ENCODE measurements at places on chromosomes 2 and 18.

- no peak for DNase-seq
These were observed 135.7 kb downstream of the EVA1A start for GRCh38 chr2:75424936-75425619.

GRCh38 chr18:54717673-54718407 lies 110.4 kb upstream of the RAB27B start:
- no peak for DNase-seq

GRCh38 chr18:11398625-11399024 lies 210.8 kb upstream of the SLC35G4 start:
- no peak for DNase-seq

- DNase-seq = no peak
These were observed 16.5 kb downstream of the LPIN1 start for GRCh38 chr2:11762799-11763461.

DNA sequence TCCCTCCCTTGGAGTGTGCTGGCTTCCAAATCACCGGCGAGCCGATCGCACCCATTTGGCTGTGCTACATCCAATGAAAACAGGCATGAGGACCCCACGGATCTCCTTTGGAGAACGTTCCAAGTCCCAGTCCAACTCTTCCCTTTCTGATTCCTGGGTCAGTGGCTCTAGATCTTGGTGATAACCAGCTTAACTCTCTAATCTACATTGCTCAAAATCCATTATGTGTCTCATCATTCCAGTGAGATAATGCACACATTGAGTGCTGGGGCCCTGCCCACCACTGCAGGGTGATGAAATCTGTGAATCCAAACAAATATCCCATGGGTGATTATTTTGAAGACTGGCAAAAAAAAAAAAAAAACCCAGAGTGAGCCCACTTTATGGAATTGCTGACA lies 232.7 kb upstream of the COPS8 start:
- DNase-seq = no peak
